Effector CD4-positive, alpha-beta T cell (primary cell): ENCODE measurements at places on chromosomes 12 and 14.

DNA sequence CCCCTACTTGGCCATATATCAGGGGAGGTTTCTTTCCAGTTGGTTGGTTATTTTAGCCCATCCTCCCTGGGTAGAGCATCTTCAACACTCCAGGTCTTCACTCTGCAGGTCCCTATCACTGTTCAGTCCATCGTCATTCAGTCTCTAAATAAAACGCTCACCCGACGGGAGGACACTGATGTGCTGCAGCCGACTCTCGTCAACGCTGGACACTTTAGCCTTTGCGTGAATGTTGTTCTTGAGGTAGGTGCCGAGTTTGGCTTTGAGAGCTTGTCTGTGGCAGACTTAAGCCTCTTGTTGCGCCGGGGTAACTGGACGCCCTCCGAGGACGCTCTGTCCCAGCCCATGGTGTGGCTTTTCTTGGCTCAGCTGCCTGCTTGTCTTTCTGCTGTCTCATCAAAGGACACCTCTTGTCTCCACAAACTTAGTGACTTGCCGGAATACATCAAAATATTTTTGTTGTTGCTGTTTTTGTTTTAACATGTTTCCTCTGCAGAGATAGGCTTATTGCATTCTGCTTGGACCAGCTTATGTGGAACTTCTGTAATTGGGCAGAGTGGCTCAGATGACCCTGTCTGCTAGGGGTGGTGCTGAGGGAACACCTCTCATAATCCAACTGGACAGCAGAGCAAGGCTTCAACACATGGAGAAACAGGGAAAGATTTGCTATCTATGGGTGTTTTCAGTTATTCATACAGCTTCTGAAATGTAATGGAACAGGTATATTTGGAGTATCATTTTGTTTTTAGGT is 26.5 kb downstream of the TCTN1 start:
- DNase-seq: no peak

DNA sequence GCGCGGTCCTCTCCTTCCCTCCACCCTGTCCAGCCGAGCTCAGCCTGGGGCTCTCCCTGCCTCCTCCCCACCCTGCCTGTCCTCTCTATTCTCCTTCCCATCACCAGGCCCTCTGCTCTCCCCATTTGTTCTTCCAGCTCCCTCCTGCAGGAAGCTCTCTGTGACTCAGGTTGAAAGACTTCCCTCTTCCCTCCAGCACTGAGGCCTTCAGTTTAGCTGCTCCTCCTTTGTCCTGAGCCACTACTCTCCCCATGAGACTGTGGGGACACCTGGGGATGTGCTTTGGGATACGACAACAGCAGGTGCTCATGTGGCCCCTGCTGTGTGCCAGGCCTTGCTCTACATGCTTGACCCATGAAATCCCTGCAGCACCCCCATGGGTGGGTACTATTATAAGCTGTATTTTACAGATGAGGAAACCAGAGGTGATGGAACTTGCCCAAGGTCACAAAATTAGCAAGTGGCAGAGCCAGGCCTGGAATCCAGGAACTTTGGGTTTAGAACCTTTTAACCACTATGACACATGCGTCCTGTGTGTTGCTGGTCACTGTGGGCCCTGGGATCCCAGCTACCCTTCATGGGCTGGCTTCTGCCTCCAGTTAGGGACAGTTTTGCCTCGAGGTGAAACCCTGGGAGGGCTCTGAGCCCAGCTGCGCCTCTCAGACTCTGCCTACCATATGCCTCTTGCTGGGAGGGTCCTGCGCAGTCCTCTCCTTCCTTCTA is 5.5 kb downstream of the KRT80 start:
- DNase-seq: no peak

DNA sequence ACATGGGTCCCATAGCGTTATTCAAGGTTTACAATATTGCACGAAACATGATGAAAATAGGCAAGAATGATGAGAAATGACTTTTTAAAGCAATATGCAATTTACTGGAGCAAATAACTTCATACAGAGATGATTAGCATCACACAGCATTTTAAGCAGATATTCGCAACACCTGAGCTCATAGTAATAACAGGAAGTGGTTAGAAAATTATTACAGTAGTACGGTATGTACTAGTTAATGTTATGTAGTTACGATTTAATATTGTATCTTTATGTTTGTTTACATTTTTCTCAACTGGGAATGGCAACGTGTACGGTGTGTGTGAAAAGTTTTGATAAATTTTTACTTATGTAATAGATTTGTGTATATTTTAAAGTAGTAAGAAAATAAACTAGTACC is 102.6 kb downstream of the OSBPL8 start:
- DNase-seq: no peak

GRCh38 chr12:92164712-92165111 is 19.1 kb upstream of the BTG1 start:
- no peak for DNase-seq

DNA sequence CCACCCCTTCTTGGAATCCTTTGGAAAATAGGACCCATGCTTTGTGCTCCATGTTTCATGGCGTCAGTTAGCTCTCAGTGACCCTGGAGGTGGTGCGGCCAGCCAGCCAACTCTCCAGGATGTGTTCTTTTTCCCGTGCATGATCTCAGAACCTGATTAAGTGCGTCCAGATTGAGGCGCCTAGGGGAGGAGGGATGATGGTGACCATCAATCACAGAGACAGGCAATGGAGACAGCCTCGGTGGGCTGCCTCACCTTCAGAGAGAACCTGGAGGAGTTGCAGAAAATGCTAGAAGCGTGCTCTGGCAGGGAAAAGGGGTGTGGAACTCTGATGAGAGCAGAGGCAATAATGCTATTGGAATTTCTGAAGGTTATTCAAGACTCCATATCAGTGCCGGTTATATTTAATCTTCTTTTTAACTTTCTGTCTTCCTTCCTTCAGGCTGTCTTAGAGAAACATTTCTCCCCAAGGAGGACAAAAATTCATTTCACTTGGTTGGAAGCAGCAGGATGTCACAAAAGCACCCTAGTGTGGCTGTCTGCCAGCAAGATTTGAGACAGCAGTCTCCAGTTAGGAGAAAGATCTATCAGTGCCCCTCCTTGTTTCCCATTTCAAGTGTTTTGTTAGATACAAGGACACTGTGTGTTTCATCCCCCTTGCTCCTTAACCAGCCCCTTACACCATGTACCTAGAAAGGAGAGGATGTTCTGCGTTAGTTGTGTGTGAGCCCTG is 53.3 kb upstream of the IGF1 start:
- no peak for DNase-seq

DNA sequence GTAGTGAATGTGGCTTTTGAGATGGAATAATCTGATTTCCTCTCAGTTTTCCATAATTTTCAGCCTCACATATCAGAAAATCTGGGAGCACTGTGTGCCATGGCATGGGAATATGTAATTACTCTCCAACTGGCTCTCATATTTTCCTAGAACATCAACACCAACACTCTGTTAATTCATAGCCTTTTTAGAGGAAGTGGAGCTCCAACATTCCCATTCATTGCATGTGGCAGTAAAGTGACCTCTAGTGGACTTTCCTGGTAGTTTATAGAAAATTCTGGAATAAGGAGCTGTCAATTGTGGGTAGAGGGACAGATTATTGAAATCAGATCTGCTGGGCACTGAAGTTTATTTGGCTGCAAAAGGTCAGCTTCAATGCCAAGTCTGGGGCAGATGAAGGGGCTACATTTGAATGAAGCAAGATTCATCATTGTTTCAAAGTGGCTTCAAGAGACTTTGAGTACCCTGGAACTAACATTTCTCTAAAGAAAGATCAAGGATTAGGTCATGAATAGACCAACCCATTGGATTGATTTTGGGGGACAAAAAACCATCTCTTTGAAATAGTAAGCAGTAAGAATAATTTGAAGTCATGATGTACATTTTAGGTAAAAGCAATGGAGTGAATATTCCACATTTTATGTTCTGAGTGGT is 23.6 kb upstream of the USP44 start:
- DNase-seq: no peak

DNA sequence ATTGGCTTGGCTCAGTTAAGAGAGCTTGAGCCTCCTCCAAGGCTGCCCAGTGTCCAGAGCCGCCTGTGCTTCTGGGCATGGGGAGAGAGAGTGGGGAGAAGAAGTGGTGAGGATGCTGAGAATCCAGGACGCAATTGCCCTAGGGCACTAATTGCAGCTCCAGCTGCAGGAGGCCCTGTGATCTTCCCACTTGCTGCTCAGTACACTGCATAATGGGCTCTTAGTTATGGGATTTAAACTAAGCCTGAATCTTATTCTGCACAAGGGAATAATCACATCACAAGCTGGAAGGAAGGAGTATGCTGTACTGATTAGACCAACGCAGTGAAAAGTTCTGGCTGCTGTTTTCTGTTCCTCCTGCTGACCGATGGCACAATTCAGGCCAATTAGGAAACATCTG is 101.0 kb upstream of the PRMT8 start:
- no peak for DNase-seq

- DNase-seq: no peak
Observed at GRCh38 chr12:13177373-13177772, 19.2 kb upstream of the EMP1 start.

GRCh38 chr12:112017041-112017440 is 3.8 kb downstream of the ERP29 start:
- no peak for DNase-seq

DNA sequence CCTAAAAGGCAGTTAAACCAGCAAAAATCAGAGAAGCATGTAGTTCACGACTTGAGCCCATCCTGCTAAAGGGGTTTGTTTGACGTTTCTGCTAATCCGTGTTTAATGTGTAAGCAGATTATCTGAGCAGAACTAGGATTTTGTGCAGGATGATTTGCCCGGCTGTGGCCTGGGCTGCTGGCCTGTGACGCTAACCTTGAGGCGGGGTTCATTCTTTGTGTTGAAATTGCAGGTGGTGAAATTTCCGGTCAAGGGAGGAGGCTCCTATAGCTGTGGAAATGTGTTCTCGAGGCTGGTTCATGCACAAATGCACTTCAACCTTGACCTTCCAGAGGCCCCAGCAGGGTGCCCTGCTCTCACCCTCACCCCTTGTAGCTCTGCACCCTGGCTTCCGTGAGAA is 63.7 kb downstream of the SLC24A4 start:
- no peak for DNase-seq

DNA sequence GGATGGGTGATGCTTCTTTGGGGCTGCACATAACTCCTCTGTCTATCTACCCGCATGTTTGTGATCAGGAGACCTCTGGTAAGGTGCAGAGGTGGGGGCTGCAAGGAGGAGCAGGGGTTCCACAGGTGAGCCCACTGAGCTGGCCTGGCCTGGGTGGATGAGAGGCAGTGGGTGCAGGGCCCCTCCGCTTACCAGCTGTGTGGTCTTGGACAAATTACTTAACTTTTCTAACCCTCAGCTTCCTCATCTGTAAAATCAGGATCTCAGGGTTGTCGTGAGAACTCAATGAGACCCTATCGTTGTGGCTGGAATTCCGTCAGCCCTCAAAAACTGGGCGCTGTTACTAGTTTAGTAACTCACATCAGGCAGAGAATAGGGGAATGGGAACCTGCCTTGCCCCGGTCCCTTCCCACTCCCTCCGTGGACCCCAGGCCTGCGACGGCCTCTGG is 7.5 kb downstream of the PTPN6 start:
- DNase-seq: no peak

DNA sequence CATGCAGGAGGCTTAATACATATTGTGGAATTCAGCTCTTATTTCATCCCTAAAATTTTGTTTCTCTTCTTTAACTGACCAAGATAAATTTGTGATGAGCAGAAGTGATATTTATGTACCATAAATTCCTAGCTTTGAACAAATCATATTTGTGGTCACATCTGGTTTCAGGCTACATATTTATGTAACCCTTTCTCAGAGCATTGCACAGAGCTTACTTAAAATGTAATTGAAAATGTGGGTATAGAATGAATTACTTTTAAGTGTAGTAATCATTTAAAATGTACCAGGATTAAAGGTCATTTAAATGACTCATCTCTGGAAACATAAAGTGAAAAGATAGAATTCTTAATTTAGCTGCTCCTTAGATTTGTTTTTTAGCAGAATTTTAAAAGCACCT is 129.9 kb upstream of the FRMD6 start:
- DNase-seq: no peak

- no peak for DNase-seq
Observed at GRCh38 chr14:103535891-103536565, 7.0 kb downstream of the TRMT61A start.

GRCh38 chr14:93742761-93743160 is 45.5 kb downstream of the PRIMA1 start:
- no peak for DNase-seq

GRCh38 chr12:54207539-54208294 is 18.9 kb upstream of the SMUG1 start:
- peak; percentile 76 for DNase-seq

- DNase-seq: peak; percentile 4
Observed at GRCh38 chr12:5003025-5003666, 40.5 kb upstream of the KCNA5 start.

DNA sequence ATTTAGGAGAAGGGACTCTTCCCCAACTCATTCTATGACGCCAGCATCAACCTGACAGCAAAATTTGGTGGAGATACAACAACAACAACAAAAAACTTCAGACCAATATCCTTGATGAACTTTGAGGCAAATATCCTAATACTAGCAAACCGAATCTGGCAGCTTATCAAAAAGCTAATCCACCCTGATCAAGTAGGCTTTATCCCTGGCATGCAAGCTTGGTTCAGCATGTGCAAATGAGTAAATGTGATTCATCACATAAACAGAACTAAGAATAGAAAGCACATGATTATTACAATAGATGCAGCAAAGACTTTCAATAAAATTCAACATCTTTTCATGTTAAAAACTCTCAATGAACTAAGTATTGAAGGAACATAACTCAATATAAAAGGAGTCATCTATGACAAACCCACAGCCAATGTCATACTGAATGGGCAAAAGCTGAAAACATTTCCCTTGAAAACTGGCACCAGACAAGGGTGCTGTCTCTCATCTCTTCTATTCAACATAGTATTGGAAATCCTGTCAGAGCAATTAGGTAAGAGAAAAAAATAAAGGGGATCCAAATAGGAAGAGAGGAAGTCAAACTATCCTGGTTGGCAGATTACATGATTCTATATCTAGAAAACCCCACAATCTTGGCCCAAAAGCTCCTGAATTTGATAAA is 233.3 kb downstream of the CCDC59 start:
- DNase-seq: no peak

- no peak for DNase-seq
Observed at GRCh38 chr12:125332900-125333299, 267.7 kb downstream of the AACS start.

DNA sequence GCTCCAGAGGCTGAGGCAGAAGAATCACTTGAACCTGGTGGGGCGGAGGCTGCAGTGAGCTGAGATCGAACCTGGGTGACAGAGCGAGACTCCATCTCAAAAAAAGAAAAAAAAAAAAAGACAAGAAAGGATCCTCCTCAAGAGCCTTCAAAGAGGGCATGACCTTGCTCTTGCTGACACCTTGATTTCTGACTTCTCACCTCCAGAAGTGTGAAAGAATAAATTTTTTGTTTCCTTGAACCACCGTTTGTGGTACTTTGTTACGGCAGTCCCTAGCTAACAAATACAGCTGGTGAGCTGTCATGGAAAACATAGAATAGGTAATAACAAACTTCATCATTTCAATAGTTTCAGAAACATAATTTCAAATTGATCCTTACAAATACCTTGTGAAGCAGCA is 1.9 kb upstream of the ACTR10 start:
- DNase-seq: no peak
